Stimulated activated CD8-positive, alpha-beta memory T cell treated with anti-CD3 and anti-CD28 coated beads, Interleukin-4, amount 100 ng/mL, for 1 hour (primary cell): ENCODE measurements at places on chromosomes 13 and 19.

DNA sequence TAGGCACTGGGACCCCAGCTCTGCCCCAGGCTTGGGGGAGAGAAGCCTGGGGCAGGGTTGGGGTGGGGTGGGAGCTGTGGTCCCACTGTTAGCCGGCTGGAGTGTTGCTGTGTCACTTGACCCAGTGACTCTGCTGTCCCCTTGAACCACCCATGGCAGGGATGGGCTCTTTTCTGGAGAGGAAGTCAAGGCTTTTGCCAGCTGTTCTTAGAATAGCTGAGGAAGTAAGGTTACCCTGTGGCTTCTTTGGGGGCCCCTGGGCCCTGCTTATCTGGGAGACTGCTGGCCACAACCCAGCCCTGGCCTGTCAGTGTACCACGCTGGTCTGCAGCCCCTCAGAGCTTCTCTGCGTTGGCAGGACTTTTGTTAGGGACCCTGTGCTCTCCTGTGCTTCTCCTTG, 9.1 kb downstream of the PNPLA6 start:
- no peak for DNase-seq

- no peak for DNase-seq
These were observed 1466.3 kb downstream of the PCDH9 start for GRCh38 chr13:65763811-65764210.

GRCh38 chr13:69857183-69857821, 250.3 kb upstream of the ATXN8OS start:
- no peak for DNase-seq

GRCh38 chr13:84118839-84119409, 236.7 kb upstream of the SLITRK1 start:
- DNase-seq = no peak

GRCh38 chr13:46906405-46906804, 9.6 kb upstream of the HTR2A start:
- no peak for DNase-seq

DNA sequence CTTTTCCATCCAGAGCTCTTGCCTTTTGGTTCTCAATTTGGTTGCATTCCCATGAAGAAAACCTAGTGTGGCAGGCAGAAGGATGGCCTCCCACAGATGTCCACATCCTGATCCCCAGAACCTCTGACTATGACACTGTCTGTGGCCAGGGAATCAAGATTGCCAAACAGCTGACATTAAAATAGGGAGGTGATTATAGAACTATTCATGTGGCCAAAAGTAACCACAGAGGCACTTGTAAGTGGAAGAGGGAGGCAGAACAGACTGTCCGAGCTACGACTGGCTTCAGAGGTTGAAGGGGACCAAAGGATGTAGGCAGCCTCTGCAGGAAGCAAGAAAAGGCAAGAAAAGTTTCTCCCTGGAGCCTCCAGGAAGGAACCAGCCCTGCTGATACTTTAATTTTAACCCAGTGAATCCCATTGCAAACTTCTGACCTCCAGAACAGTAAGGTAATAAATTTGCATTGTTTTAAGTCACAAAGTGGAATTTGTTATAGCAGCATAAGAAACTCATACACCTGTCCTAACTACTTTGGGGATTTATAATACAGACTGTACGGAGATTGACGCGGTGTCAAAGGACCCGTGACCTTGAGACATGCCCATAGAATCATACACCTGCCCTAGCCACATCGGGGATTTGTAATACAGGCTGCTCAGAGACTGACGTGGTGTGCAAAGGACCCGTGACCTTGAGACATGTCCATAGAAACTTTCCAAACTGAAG, 106.5 kb downstream of the ATP11A start:
- no peak for DNase-seq

DNA sequence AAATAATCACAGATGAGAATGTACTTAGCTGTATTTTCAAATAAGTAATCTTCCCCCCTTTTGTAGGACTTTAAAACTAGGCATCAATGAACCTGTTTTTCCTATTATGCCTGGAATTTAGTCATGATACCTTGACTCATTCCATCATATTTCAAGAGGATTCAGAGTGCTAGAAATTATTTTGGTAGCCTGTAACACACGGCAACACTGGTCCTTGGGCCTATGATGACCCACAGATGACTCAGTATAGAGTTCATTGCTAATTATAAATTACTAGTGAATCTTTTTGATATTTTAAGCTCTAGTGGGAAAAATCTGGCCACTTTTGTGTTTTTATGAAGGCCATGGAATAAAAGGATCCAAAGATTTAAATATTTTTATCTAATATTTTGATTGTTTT, 26.0 kb upstream of the GARRE1 start:
- DNase-seq = no peak

- no peak for DNase-seq
These were observed 95.6 kb upstream of the ZNF98 start for GRCh38 chr19:22517496-22518411.

GRCh38 chr19:5804516-5805461, at the start of gene NRTN:
Gene NRTN, plus strand, starts transcription at chr19:5805067. Its CDS starts 19,099 bp downstream, at chr19:5824166.
- DNase-seq = no peak

DNA sequence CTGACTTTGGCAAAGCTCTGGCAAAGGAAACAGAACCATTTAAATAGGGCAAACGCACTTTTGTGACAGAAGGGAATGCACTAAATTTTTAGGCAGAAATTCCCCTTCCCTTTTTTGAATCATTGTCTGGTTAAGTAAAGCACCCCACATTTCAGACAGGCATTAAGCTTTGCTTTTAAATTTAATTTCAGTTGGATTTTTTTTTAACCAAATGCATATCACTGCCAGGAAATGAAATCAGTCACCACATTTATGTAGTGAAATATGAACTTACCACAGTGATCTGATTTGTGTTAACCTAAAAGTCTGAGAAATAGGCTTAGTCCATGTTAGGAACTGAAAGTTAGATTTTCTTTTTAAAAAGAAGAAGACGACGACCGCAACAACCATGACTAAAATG, 10.8 kb downstream of the GPR183 start:
- DNase-seq = no peak

DNA sequence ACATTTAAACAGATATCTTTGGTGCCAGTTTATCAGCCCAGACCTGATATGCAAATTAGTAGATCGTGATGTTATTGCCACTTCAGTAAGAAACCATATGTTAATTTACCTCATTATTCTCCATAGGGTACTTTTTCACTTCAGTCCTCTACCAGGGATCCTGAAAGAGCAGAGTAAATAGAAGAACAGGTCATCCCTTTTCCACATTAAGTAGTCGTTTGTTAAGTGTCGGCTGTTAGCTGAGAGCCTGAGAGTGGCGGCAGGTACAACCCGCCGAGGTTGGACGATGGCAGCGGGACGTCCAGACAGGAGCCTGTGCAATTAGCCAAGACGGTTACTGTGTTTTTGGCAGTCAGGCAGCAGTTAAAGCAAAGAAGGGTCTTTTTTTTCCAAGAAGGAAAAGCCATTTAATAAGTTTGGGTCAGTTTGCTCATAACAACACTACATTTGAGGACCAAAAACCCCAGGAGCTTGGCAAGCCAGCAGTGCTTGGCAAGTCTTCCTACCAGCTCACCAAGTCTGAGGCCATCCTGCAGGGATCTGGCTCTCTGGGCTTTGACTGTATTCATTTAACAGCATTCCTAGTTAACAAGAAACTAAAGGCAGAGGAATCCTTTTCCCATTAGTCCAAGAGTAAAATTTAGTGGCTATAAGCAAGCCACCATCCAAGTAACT, 231.8 kb downstream of the SHISA2 start:
- no peak for DNase-seq

DNA sequence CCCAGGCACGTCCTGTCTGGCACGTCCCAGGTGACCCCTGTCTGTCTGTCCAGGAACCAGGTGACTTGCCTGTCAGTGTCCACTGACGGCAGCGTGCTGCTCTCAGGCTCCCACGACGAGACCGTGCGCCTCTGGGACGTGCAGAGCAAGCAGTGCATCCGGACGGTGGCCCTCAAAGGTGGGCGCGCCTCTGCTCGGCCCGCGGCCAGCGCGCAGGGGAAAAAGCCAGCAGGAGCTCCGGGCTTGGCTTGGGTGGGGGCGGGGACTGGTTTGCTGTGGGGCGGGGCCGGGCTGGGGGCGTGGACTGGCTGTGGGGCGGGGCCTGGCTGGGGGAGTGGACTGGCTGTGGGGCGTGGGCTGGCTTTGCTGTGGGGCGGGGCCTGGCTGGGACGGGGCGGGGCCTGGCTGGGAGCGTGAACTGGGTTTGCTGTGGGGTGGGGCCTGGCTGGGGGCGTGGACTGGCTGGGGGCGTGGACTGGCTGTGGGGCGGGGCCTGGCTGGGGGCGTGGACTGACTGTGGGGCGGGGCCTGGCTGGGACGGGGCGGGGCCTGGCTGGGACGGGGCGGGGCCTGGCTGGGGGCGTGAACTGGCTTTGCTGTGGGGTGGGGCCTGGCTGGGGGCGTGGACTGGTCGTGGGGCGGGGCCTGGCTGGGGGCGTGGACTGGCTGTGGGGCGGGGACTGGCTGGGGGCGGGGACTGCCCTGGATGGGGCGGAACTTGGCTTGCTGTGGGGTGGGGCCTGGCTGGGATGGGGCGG, 7.2 kb downstream of the WDR18 start:
- no peak for DNase-seq

DNA sequence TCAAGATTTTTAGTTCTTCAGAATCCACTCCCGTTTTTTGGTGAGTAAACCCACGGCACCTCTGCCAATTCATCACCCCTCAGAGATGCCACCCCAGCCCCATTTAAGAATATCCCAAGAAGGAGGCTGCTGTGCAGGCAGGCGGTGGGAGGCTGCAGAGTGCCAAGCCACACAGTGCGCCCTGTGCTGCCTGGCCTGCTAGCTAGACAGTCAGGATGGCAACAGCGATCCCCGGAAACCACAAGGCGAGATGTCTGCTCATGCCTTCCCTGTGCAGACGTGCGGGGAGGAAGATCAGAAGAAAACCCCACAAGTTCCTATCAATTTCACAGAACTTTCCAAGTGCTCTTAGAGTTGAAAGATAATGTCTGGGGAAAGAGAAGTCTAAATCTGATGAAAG, 64.8 kb upstream of the GPR183 start:
- DNase-seq = no peak

DNA sequence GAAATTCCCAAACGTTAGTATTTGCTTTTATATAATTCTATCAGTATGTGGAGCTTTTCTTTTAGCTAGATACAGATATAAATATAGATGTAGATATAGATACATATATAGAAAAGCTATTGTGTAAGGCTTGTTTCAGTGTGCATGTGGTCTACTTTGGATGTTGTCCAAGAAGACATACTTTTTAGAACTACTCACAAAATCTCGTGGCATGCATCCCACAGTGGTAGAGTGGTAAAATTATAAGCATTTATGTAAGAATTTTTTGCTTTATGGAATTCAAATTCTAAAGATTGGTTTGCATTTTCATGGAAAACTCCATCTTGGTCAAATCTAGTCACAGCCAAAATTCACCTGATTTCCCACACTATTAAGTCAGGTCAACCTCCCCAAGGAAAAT, 880.4 kb downstream of the EFNB2 start:
- DNase-seq = no peak

DNA sequence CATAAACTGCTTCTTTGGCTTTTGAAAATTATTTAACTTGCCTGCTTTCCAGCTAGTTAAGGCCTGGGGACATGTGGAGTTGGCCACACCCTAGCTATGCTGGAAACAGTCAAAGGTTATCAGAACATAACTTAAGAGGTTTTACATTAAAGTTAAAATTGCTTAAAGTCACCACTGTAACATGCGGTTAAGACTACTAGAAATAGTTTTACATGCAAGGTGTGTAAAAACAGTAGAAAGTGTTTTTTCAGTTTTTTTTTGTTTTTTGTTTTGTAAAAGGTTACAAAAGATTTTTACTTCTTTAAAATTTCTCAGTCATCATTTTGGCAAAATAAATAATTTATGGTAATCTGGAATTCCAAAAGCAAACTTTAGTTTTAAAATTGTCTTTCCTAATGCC, 763.1 kb downstream of the UQCRFS1 start:
- no peak for DNase-seq

DNA sequence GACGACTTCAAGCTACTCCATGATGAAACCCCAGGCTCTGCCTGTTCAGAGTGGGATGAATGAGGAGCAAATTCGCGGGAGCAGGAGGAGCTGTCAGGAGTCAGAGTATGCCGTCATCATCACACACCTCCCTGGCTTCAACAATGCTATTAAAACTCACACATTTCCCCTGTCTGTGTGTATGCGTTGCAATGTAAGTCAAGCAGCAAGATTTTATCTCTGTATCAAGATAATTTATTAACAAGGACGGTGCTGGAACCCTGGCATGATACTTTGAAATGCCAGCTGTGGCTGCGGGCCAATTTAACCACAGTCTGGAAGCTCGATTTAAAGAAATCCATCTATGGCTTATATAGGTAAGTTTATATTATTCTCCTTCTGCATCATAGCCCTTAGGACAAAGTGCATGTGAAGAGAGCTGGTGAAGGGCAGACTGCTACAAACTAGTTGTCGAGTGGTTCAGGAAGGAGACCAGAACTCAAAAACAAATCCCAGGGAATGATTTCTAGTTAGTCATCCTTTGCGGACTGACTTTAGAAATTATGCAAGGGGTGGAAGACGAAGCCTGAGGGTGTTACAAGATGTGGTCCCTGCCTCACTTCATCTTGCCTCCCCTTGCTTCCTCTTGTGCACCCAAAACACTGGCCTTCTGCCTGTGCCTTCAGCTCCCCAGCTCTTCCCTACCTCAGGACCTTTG, 486.5 kb downstream of the COG6 start:
- DNase-seq = no peak

GRCh38 chr19:4575267-4576015, 16.0 kb upstream of the SEMA6B start:
- no peak for DNase-seq

- DNase-seq = no peak
These were observed 5.8 kb upstream of the TLE2 start for GRCh38 chr19:3034656-3035541.

GRCh38 chr19:51161266-51161665, 19.2 kb downstream of the SIGLEC7 start:
- no peak for DNase-seq

DNA sequence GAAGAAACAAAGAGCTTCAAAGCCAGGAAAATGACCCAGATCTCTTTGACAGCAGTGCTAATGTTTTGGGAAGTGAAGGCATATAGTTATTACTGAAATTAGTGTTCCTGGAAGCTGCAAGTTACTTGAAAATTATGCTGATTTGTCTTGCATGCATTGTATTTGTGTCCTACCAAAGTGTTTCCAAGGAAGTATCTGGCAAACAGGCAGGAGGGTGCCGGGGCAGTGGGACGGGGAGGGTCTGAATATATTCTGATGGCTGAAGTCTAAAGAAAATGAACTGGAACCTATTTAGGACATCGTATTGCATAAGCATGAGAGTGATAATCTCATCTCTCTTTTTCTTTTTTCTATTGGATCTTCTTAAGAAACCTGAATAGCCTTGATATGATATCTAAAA, 9.0 kb downstream of the RNASEH2B start:
- no peak for DNase-seq

DNA sequence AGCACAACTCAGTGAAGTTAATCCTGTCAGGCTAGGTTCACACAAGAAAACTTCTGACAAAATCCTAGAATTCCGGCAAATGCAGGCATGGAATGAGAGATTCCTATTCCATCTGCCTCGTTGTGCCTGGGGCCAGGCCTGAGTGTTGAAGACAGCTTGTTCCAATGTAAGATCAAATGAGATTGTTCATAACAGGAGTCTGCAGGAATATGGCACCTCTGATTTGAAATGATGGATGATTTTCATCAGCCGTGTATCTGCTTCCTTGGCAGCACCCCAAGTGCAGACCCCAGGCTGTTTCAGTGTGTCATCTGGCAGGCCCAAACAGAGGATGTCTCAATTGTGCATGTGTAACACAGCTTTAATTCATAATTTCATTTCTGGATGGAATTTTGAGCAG, 35.3 kb upstream of the SACS start:
- no peak for DNase-seq

GRCh38 chr13:113787694-113788093, 28.7 kb downstream of the TMEM255B start:
- no peak for DNase-seq
